ENCODE measurements at places on chromosomes 5 and 9. TPM values are rescaled to one million over a fixed set of nuclear protein-coding genes. Genes with fewer than 3 reads are reported as not detected.

The OR1J2 gene
- total RNA-seq, result not detected

- H3K4me1 ChIP-seq, result peaks cover 7% of the 10 kb centered on the region
- ATAC-seq, result no peak
- H3K27me3 ChIP-seq, result no peaks in the 10 kb centered on the region
- H3K4me3 ChIP-seq, result no peak overlapping the region
- H3K36me3 ChIP-seq, result no peaks in the 10 kb centered on the region
These were observed 353.3 kb upstream of the CD180 start for GRCh38 chr5:67549947-67550346.

The SERINC5 gene
- 76.7 TPM for total RNA-seq

DNA sequence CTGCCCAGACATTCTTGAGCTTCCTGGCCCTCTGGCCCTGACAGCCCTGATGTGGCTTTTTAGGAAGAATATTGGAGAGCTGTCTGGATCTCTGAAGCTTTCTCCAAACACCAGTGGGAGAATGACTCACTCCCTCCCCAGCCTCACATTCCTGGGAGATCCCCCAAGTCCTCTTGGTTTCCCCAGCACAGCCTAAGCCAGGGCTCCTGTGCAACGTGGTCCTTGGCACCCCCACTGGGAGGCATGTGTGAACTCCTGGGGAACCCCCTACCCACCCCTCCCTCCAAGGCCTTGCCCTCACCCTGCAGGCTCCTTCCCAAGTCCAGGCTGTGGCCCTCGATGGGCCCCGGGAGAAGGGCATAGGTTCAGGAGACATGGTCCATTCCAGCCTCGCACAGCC lies 12.7 kb downstream of the GLIPR2 start:
- peaks cover 23% of the 10 kb centered on the region for H3K36me3 ChIP-seq
- peak overlapping the region; percentile 51 for H3K4me3 ChIP-seq
- ATAC-seq, result no peak

DNA sequence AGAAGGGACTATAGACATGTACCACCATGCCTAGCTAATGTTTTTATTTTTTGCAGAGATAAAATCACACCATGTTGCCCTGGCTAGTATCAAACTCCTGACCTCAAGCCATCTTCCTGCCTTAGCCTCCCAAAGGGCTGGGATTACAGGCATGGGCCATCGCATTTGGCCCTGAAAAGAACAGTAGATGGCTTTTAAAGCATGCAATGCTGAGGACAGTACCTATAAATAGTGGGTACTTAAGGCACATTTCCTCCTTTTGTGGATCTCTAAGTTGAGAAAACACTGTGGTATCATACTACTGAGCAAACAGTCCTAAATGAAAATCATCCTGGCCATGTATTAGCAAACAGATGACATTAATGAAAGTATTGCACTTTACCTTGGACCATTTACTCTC lies 119.4 kb downstream of the TTC39B start:
- peaks cover 5% of the 10 kb centered on the region for H3K4me1 ChIP-seq
- H3K27ac ChIP-seq, result no peak overlapping the region
- no peaks in the 10 kb centered on the region for H3K27me3 ChIP-seq
- H3K36me3 ChIP-seq, result peaks cover 97% of the 10 kb centered on the region
- no peak for ATAC-seq
- H3K4me3 ChIP-seq, result no peak overlapping the region

DNA sequence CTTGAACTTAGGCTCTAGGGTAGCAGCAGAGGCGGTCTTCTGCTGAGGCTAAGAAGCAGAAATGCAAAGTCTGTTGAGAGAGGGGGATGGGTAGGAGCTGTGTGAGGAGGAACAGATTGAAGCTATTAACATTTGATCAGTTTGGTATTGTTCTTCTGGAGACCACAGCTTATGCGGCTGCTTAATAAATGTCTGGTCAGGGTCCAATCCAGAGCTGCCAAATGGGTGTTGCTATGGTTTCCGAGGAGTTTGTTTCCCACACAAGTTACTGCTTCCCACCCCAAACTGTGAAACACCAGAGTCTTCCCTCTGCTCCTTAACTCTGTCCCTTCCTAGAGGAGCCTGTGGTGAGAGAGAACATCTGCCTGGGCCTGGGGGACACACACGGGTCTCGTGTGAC lies 142.2 kb upstream of the KLF4 start:
- H3K4me3 ChIP-seq, result no peak overlapping the region
- no peak overlapping the region for H3K27ac ChIP-seq
- no peaks in the 10 kb centered on the region for H3K4me1 ChIP-seq
- ATAC-seq, result no peak

DNA sequence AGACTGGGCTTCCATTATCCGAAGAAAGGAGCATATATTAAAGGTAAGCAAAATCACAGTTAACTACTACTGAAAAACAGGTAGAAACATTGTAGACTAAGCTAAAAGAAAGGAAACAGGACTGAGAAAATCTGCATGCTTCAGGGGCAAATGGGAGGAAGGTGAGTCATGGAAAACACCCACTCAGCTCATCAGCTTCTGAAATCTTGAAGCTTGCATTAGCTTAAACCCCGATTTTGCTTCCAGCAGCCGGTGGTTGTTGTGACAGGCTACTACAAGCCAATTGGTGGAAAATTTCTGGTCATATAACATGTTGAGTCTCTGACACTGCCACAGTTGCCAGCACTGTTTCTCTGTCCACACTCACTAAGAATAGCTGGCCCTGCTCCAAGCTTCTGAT lies 179.6 kb upstream of the PUM3 start:
- no peak for ATAC-seq
- H3K27ac ChIP-seq, result no peak overlapping the region
- H3K36me3 ChIP-seq, result no peaks in the 10 kb centered on the region
- peaks cover 33% of the 10 kb centered on the region for H3K27me3 ChIP-seq
- H3K4me3 ChIP-seq, result no peak overlapping the region
- no peaks in the 10 kb centered on the region for H3K4me1 ChIP-seq

GRCh38 chr5:177489119-177489716 lies 8.2 kb downstream of the PDLIM7 start:
- H3K36me3 ChIP-seq, result peaks cover 17% of the 10 kb centered on the region
- no peak overlapping the region for H3K4me3 ChIP-seq
- no peak for ATAC-seq
- H3K27ac ChIP-seq, result no peak overlapping the region
- peaks cover 8% of the 10 kb centered on the region for H3K4me1 ChIP-seq

DNA sequence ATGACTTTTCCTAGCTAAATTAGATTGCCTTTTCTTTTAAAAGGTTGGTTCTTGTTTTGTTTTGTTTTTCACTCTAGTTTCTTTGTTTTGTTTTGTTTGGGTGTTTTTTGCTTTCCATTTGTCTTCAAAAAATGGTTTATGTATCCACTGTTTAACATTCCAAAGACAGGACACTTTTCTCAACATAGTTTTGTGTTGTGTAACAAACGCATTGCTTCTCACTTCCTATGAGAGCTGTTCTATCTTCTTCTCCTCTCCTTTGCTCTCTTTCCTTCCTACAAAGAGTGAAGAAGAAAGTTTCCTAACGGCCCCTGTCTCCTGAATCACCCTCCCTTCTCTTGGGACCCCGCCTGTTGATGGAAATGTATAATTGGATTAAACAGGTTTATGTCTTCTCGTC lies 539.7 kb downstream of the ACTL7B start:
- no peak overlapping the region for H3K4me3 ChIP-seq
- no peak for ATAC-seq
- H3K4me1 ChIP-seq, result no peaks in the 10 kb centered on the region
- no peaks in the 10 kb centered on the region for H3K36me3 ChIP-seq
- no peak overlapping the region for H3K27ac ChIP-seq

DNA sequence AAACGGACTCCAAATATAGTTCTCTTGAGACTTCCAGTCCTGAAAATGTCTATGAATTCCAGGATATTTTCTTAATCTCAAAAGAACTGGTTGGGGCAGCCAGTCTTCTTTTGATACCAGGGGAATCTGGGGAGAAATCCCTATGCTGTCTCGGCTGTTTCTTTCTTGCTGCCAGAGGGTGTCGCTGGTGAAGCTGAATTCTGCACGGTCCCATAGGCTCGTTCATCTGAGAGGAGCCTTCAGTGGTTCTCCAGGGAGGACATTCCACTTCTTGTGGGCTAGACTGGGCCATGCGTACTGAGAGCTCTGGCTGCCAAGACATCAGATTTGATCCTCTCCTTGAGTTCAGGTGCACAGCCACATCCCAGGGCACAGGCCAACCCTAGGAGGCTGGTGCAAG lies 155.0 kb upstream of the CLINT1 start:
- H3K36me3 ChIP-seq, result no peaks in the 10 kb centered on the region
- peaks cover 25% of the 10 kb centered on the region for H3K27me3 ChIP-seq

The LOX gene
- total RNA-seq, result not detected

GRCh38 chr9:27548055-27548741 lies 18.6 kb upstream of the MOB3B start:
- no peak overlapping the region for H3K27ac ChIP-seq
- peaks cover 82% of the 10 kb centered on the region for H3K36me3 ChIP-seq
- H3K27me3 ChIP-seq, result no peaks in the 10 kb centered on the region
- no peak for ATAC-seq
- no peaks in the 10 kb centered on the region for H3K4me1 ChIP-seq

DNA sequence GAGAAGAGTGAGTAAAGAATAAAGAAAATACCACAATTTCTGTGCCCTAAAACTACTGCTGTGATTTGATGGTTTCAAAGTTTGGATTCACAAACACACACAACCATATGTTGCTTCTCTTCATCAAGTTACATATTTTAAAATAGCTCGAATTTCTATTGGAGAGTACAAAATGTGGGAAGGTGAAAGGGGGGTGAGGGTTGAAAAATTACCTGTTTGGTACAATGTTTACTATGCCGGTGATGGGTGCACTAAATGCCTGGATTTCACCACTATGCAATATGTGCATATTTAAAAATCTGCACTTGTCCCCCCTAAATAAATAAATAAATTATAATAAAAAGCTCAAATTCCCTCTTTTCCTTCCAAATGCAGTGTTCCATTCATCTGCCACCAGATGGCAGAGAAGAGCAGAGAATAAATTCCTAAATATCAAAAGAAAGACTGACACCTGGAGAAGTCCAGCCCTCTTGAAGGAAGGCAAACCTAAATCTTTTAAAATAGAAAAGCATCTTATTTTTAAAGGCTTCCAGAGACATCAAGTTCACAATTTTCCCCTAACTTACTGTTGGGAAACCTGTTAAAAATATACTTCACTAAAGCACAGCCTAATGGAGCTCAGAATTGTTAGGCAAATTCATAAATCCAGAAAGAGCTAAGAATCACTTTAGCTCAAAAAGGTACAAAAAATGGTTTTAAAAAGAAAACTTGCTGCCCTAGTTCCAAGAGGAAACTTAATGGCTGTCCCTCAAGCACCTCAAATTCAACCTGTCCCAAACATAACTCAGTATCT lies 24.8 kb upstream of the HNRNPA0 start:
- no peak overlapping the region for H3K4me3 ChIP-seq
- H3K36me3 ChIP-seq, result no peaks in the 10 kb centered on the region
- no peak overlapping the region for H3K27ac ChIP-seq
- ATAC-seq, result no peak
- no peaks in the 10 kb centered on the region for H3K4me1 ChIP-seq

- no peak for ATAC-seq
- no peaks in the 10 kb centered on the region for H3K36me3 ChIP-seq
- no peaks in the 10 kb centered on the region for H3K27me3 ChIP-seq
- H3K4me3 ChIP-seq, result no peak overlapping the region
These were observed 526.4 kb downstream of the NR2F1-AS1 start for GRCh38 chr5:93054424-93055163.

- no peak for ATAC-seq
- H3K4me3 ChIP-seq, result no peak overlapping the region
- H3K27me3 ChIP-seq, result no peaks in the 10 kb centered on the region
These were observed 15.3 kb upstream of the TRPM3 start for GRCh38 chr9:71136696-71137095.

The CCNI2 gene
- total RNA-seq, result 1.2 TPM

GRCh38 chr5:138953387-138954256 lies 78.5 kb upstream of the LRRTM2 start:
- H3K27ac ChIP-seq, result peak overlapping the region; percentile 52
- H3K4me3 ChIP-seq, result no peak overlapping the region
- ATAC-seq, result peak; percentile 26

DNA sequence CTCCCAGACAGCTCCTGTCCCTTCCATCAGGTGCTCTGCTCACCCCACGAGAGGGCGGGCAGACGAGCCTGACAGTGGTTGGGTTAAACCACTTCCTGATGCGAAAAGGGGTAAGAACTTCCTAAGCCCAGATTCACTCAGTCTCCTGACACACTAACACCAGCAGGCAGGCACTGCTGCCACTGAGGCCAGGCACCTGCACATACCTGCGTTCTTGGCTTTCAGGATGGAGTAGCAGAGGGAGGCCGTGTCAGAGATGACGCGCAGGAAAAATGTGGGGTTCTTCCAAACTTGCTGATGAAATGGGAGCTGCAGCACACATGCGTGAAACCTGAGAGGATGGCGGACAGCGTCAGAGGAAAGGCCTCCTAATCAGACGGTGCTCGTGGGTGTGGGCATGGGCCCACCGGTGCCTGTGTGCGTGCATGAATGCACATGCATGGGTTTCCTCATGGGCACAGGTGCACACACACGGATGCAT lies 29.9 kb downstream of the SLC6A18 start:
- H3K27me3 ChIP-seq, result no peaks in the 10 kb centered on the region
- peak overlapping the region; percentile 32 for H3K27ac ChIP-seq
- no peaks in the 10 kb centered on the region for H3K36me3 ChIP-seq
- ATAC-seq, result peak; percentile 87

The AQP7 gene
- 0.45 TPM for total RNA-seq

- ATAC-seq, result no peak
- no peaks in the 10 kb centered on the region for H3K27me3 ChIP-seq
- no peak overlapping the region for H3K27ac ChIP-seq
- peaks cover 46% of the 10 kb centered on the region for H3K36me3 ChIP-seq
- H3K4me1 ChIP-seq, result no peaks in the 10 kb centered on the region
These were observed 69.7 kb downstream of the PHF2 start for GRCh38 chr9:93645921-93646639.

DNA sequence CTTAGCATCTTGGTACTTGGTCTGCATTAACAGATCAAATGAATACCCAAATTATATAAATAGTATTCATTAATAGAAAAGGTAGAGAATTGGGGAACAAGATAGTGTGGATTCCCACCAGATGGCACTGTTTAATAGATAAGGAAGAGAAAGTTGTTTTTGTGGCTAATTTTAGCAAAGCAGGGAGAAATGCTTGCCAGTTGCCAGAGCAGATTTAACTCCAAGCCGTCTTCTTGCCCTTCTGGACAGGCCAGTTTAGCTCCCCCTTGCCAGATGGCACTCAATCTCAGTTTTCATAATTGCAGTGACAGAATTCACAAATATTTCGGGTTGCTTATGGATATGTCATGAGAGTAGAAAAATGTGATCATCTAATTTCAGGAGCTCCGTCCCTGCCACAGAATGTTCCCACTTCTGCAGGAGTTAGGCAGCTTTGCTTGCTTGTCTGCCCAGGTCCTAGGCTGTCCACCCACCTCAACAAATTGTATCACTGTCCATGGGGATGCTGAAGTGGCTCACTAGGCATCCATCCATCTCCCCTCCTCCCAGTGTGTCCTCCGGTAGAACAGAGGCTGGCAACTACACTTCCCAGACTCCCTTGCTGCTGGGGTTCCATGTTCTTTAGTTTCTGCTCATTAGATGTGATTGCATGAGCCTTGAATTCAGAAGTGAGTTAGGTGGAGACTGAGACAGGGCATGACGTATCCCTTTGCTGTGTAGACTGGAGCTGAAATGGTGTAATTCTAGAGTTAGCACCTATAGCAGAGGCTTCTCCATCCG lies 11.8 kb upstream of the HEXB start:
- H3K27ac ChIP-seq, result no peak overlapping the region
- H3K36me3 ChIP-seq, result no peaks in the 10 kb centered on the region
- no peak for ATAC-seq
- peaks cover 13% of the 10 kb centered on the region for H3K27me3 ChIP-seq
- no peak overlapping the region for H3K4me3 ChIP-seq
- H3K4me1 ChIP-seq, result no peaks in the 10 kb centered on the region

GRCh38 chr5:36953043-36953442 lies 76.5 kb downstream of the NIPBL start:
- no peaks in the 10 kb centered on the region for H3K27me3 ChIP-seq
- H3K36me3 ChIP-seq, result peaks cover 39% of the 10 kb centered on the region
- H3K27ac ChIP-seq, result no peak overlapping the region
- ATAC-seq, result no peak

The GZMA gene
- total RNA-seq, result 10.3 TPM
